NCI-H1105 (cell line): ENCODE measurements at places on chromosomes 2 and 18.
A peak's percentile ranks its signal among the peaks of the same experiment; 100 is the strongest.

GRCh38 chr2:191304939-191305875, 60.0 kb downstream of the MYO1B start:
- no peak for DNase-seq

DNA sequence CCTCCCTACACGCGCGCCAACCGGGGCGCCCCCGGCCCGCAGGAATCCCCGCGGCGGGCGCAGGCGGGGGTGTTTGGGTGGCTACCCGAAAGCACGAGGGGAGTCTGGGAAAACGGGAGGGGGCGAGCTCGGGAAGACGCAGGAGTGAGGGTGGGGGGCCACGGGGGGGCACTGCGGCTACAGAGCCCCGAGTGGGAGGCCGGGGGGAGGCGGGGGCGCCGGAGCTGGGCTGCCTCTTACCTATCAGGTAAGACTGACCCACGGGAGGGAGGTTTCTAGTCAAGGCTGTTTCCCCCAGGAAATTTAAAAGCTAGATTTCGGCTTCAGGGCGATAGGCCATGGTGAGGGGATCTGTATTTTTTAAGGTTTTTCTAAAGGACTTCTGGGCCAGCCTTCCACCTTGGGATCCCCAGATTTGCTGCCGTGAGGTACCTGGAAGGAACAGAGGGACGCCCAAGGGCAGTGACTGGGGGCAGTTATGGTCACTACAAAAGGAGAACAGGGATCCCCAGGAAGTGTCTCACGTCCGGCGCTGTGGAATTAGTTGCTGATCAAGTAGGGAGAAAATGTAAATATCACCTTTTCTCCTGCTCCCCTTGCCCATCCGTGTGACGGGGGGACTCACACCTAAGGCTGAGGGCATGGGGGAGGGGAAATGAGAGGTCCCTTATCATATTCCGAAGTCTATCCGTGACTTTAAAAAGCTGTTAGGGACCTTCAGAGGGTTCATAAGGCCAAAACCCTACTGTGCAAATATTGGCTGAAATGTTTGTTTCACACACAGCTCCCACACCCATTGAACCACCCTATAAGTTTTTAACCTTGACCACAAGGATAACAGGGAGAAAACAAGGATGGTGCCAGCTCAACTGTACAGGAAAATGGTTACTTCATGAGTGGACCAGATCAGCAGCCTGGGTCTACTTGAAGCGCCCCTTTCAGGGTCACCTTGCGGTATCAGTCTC, 638 bp upstream of the IRS1 start:
- DNase-seq, result no peak

DNA sequence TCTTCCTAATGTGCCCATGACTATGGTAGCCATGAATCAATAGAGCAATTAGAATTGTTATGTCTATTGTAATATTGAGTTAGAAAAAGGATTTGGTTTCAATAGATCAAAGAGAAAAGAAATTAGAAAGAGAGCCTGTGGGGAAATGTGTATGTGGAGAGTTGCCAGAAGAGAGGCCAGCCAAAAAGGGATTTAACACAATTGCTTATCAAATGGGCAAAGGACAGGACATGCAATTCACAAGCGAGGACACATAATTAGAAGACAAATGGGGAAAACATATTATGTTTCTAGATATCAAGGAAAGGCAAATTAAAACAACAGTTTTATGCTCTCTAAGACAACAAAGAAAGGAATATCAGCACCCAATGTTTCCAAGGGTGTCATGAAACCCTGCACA, 403.2 kb upstream of the KLHL29 start:
- DNase-seq, result no peak

DNA sequence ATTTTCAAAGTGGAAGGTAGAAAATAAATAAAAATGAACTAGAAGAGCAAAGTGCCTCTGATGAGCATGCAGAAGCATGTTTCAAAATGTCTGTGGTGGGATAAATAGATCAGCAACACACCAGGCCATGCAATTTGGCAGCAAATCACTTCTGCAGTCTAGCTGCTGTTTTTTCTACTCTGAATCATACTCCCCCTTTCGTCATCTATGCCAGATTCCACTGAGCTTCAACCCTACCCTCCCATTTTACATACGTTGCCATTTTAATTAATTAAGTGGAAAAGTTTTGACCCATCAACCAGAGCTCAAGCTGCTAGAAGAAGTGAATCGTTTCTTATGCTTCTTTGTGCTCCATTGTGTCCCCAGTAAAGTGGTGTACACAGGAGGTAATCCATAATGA, 79.3 kb downstream of the NRXN1 start:
- DNase-seq, result no peak

- peak; percentile 76 for DNase-seq
Measured at GRCh38 chr18:50970006-50970405, 2.2 kb downstream of the ELAC1 start.

GRCh38 chr2:105380432-105381100, 18.3 kb downstream of the FHL2 start:
- no peak for DNase-seq

DNA sequence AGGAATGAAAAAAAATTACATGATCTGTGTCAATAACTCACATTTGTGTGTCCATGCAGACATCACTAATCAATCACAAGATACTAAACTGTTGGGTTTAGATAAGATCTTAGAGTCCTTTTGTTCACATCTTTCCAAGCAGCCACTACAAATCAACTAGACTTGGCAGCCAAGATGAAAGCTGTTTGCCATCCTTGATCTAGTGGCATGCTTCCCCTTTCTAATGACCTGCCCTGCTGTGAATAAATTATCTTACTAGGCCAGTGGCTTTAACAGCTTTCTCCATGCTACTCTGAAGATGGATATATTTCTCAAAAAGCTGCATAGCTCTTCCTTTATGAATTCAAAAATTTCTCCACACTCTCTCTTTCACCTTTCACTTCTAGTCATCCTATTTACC, 1338.0 kb upstream of the ACVR2A start:
- no peak for DNase-seq

GRCh38 chr2:179669196-179669595, 192.2 kb downstream of the ZNF385B start:
- no peak for DNase-seq

GRCh38 chr2:120345608-120346007, 328 bp upstream of the INHBB start:
- no peak for DNase-seq

GRCh38 chr2:203893401-203893800, 25.8 kb downstream of the CTLA4 start:
- DNase-seq, result no peak

- no peak for DNase-seq
Measured at GRCh38 chr18:48922226-48922800, 28.5 kb downstream of the SMAD7 start.

- DNase-seq, result no peak
Measured at GRCh38 chr2:68720665-68721064, 13.9 kb upstream of the ARHGAP25 start.

DNA sequence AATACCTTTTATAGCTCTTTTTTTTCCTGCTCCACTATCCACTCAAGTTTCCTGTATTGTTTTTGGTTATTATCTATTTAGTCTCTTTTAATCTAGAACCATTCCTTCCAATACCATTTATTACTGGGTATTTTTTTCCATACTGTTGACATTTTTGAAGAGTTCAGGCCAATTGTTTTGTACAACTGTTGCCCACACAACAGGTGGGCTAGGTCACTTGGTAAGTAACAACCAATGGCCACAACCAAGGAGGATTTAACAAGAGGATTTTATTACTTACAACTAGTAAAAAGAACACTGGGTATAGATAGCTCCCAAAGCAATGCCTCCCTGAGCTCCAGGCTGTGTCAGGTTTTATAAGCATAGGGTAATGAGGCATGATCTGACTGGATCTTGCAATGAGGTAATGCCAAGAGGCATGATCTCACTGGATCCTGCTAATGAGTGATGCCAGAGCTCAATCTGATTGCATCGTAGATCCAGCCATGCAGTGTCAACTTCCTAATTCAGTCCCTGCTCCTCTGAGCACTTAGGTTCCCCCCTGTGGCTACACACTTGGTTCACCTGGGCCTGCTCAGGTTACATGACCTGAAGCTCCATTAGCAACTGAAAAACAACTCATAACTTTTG, 7.1 kb upstream of the CEP68 start:
- no peak for DNase-seq

DNA sequence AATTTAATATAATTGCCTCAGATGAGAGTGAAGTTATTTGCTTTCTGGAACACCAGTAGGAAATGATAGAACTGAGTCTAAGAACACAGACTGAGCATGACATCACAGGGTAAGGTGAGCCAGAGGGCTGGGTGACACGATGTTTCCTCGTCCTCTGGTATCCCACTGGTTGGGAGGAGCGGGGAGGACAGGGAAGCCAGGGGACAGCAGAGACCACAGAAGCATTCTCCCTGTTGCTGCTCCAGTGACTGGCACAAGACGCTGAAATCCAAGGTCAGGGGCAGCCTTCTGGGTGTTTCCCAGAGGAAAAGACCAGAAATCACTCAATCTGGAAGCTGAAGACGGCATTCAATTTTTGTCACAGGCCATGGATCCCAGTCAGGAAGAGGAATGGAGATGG, 363.4 kb upstream of the SOX11 start:
- no peak for DNase-seq

GRCh38 chr2:197558393-197558792, 42.5 kb downstream of the MOB4 start:
- DNase-seq, result no peak

- no peak for DNase-seq
Measured at GRCh38 chr2:129794540-129794939, 184.9 kb upstream of the RAB6C start.

DNA sequence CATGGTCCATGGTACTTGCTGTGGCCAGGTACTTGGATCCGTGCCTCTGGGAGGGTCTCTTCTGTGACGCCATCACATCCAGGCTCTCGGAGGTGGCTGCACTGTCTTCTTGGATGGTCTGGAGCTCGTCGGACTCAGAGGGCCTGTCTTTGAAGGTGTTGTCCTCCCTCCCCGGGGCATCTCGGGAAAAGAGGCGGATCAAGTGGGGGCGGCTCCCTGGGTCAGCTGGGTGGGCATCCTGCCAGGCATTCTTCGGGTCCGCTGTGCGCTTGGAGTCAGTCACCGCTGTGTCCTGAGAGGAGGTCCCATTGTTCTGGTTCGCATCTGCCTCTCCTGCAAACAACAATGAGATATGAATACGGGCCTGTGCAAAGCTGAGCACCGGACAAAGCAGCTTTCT, 115.6 kb downstream of the MBP start:
- no peak for DNase-seq

- no peak for DNase-seq
Measured at GRCh38 chr18:2686349-2686968, 30.9 kb downstream of the SMCHD1 start.

DNA sequence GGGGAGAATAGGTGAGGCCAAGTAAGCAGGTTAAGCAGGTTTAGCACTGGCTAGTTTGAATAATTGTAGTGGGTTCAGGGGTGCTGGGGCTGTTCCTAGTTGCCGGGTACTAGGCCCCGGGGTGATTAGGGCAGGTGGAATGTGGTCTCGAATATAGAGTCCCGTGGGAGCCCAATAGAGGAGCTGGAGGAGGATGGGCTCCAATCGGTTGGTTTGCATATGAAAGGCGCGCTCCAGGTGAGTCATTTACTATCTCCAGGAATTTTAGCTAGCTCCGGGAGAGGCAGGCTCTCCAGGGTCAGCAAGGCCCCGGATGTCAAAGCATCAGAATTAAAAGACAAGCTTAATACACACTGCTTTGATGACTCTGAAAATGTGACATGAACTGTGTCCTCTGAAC, 304.0 kb downstream of the ZNF521 start:
- no peak for DNase-seq

- no peak for DNase-seq
Measured at GRCh38 chr18:9366126-9366714, 31.6 kb downstream of the TWSG1 start.

DNA sequence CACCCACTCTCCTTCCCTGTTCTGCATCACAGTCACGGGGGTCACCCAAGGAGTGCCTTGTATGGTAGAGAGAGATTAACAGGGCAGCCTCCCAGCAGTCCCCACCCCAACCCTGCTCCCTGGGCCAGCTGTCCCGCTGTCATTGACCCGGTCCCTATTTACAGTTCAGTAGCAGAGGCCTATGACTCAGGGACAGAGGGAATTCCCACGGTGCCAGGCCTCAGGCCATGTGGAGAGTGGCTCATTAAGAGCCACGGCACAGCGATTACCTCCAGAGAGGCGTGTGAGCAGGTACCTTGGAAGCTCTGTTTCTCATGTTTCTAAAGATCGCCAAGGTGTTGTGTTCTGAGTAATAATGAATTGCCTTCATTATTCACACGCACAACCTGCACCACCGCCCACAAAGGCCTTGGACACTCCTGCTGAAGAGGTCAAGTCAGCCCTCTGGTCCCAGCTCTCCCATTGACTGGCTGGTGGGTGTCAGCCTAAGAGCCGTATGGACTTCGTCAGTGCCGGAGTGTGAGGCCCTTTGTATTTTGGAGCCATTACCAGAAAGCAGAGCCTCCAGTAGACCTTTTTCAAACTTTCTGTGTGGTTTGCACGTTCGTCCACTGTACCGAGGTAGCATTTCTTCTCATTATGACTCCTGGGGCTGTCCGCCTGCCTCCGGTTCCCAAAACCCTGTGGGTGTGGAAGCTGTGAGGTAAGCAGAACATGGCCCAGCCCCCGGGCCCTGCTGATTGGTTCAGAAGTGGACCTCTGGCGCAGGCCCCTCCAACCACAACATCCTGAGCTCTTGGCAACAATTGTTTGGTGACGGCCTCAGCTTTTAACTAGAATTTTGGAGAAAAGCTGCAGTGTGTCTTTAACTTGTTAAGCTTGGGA, 47.0 kb downstream of the SERTAD2 start:
- no peak for DNase-seq

DNA sequence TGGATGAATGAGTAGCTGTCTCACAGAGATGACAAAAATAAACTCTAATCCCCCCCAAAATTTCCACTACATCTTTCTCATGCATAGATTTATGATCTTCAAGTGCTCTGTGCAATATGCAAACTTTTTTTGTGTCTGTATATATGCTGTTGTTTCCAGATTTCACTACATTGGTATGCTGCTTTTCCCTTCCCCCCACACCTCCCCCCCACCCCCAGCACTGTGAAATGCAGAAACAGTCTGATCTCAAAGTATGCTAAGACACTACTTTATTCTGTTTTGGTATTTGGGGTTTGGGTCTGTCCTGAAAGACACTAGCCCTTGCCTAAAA, 524 bp upstream of the KLHL14 start:
- DNase-seq, result no peak

- no peak for DNase-seq
Measured at GRCh38 chr2:241931084-241931975, 61.8 kb downstream of the RTP5 start.

GRCh38 chr2:71478806-71479205, 25.4 kb downstream of the DYSF start:
- DNase-seq, result no peak

DNA sequence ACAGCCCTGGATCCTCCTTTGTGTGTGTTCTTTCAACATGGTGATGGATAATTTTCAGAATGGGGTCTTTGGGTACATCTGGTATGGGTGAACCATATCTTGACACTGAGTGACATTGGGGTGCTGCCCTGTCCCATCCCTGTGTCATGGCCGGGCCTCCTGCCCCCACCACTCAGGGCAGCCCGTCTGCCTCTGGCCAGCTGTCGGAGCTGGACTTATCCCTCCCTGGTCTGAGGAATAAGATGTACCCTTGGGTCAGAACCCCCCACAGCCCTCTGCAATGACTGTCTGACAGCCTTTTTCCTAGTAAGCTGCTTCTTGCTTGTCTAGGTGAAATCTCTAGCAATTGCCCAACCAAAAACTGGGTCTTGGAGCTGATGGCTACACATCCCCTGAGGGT, 142.9 kb downstream of the SH3RF3 start:
- DNase-seq, result no peak
